ENCODE measurements at places on chromosomes 3 and 15.

GRCh38 chr3:27976933-27977332 is 254.8 kb upstream of the EOMES start:
- no peak for DNase-seq

GRCh38 chr3:170049146-170050000 is 11.6 kb downstream of the GPR160 start:
- no peak for DNase-seq

GRCh38 chr3:11989383-11990038 is 14.7 kb upstream of the SYN2 start:
- no peak for DNase-seq

- DNase-seq, result no peak
Measured at GRCh38 chr3:134211797-134212196, 38.9 kb downstream of the RYK start.

DNA sequence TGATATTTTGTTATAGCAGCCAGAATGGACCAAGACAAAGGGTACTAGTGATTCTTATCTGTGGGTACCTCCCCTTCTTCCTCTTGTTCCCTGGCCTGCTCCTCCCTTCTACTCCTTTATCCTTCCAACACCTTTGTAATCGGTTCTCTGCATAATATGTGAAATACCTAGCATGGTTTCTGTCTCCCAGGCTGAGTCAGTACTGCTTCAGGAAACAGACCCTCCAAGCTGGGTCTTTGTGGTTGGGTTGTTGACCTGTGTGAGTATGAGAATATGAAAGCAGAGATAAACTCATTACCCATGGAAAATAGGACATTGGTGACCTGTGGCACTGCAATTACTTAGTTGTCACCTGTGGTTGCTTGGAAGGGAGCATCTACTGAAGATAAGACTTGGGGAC is 69.3 kb upstream of the KLF13 start:
- DNase-seq, result no peak

Measured in activated T-helper 9 cell treated with anti-CD3 and anti-CD28 coated beads, Interleukin-2, amount 50 U/mL, for 16 hours (primary cell).